Natural killer cell (primary cell): ENCODE measurements at places on chromosomes 13 and 19. TPM values are rescaled to one million over a fixed set of nuclear protein-coding genes. Genes with fewer than 3 reads are reported as not detected.

DNA sequence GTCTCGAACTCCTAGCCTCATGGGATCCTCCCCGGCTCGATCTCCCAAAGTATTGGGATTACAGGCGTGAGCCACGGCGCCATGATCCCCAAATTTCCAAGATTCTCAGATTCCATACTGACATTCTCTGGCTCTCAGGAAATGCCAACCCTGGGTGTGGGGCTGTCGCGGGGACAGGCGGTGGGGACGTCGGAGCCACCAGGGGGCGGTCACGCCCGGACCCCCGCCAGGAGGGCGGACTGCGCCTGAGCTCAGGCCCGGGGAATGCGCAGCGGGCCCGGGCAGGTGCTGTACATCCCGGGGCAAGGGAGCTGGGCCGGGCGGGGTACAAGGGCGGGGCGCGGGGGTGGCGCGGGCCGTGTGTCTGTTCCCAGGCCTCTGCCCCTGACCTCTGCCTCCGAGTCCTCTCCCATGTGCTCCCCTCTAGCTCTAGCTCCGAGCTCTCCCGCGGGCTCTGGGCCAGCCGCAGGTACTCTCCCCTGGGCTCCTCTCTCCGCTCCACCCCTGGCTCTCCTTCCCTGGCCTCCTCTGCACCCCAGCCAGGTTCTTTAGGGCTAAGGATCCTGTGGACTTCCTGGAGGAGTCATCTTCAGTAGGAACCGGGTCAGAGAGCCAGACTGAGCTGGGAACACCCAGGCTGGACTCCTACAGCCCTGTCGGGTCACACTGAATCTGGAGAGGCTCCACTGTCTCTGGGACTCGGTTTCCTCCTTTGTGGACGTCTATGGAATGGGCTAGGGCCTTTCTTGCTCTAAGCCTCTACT is 2.4 kb downstream of the PPP1R13L start:
- peak; percentile 65 for DNase-seq

GRCh38 chr13:83825676-83826075 is 56.6 kb downstream of the SLITRK1 start:
- no peak for DNase-seq

- no peak for DNase-seq
These were observed 239.8 kb downstream of the COG6 start for GRCh38 chr13:39895254-39895653.

DNA sequence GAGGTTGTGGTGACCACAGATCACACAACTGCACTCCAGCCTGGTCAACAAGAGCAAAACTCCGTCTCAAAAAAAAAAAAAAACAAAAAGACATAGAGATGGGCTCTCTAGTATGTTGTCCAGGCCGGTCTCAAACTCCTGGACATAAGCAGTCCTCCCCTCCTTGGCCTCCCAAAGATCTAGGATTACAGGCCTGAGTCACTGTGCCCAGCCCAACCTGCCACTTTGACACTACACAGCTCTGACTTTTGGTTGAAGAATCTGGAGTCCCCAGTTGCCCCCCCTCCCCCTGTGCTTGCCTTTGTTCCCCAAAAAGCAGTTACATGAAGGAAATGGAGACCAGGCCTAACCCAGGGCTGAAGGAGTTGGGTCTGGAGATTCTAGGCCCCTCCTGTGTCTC is 12.9 kb downstream of the CARM1 start:
- DNase-seq: no peak

- no peak for DNase-seq
These were observed 70.6 kb downstream of the STK24 start for GRCh38 chr13:98506322-98506721.

DNA sequence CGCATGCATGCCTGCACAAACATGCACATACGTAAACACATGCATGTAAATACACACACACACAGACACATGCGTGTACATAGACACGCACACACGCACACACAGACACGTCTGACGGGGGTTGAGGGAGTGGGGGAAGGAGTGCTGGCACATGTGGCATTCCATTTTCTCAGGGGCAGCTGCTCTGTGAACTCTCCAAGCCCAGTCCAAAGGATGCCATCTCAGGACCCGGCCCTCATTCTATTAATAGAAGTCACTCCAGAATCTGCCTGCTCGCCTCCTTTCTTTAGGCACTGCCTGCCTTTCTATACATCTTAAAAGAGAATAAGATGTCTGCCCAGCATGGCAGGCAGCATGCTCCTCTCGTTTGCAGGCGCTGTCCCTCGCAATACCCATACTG is 5.3 kb downstream of the ARHGEF7 start:
- DNase-seq: no peak

GRCh38 chr13:51832471-51833152 is 12.4 kb downstream of the TMEM272 start:
- no peak for DNase-seq

DNA sequence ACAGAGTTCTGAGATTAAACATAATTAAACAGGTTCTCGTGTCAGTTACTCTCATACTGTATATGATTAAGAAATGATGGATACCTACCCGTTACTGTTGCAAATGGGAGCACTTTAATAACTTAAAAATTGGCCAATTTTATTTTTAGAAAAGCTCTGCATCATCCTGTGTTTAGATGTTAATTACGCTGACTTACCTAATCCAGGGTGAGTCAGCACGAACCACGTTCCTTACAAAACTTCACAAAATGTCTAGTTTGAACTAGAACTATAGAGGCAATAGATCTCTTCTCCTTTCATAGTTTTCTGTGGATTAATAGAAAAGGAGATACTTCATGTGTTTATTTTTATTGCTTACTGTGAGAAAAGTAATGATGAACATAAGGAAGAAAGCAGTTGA is 363.9 kb downstream of the MYO16 start:
- no peak for DNase-seq

DNA sequence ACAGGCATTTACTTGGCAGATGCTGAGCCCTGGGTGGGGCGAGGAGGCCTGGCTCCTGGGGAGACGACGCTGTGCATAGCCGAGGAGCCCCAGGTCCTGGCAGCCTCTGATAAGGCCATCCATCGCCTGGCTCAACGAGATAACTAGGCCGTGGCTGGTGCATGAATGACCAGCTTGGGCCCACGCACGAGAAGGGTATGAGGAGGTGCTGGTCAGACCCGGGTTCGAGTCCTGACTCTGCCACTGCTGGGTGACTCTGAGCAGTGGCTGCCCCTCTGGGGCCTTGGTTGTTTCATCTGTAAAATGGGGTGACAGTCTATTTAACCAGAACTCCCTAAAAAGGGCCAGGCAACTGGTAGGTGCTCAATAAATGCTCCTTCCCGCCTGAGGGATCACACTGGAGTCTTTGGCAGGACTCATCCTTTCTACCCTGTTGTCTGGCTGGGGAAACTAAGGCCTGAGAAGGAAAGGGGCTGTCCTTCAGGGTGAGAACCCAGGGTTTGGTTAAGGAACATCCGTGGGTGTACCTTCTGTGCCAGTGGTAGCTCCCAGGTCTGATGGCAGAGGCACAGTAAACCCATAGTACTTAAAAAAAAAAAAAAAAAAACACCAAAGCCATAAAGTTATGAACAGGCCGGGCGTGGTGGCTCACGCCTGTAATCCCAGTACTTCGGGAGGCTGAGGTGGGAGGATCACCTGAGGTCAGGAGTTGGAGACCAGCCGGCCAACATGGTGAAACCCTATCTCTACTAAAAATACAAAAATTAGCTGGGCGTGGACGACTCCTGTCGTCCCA is 8.1 kb upstream of the ARRDC2 start:
- no peak for DNase-seq

GRCh38 chr13:99046851-99047250 is 69.0 kb upstream of the DOCK9 start:
- no peak for DNase-seq

DNA sequence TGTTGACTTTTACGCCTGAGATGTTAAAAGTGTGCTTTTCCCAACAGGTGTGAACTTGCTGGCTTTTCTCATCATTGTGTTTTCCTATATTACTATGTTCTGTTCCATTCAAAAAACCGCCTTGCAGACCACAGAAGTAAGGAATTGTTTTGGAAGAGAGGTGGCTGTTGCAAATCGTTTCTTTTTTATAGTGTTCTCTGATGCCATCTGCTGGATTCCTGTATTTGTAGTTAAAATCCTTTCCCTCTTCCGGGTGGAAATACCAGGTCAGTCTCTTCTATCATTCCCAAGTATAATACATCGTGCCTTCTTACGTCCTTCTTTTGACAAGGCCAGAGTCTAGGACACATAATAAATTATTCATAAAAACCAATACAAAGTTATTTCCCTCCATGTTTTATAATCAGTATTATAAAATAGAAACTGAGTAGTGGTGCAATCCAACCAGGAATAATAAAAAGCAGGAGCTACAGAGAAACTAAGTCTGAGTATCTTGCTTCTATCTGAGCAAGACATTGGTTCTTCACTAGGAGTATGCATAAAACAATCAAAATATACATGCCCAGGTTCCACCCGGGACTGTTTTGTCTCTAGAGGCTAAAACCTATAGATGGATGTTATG is 57.9 kb downstream of the RXFP2 start:
- DNase-seq: no peak

Gene ATP4A
- total RNA-seq: not detected

Gene NLRP11
- not detected for total RNA-seq

Gene ANKLE1
- total RNA-seq: 2.0 TPM

Gene IGFL2
- not detected for total RNA-seq

Gene PRTN3
- total RNA-seq: 0.73 TPM

Gene CAPN12
- total RNA-seq: 51.0 TPM

Gene MTUS2
- total RNA-seq: not detected

Gene FAM216B
- not detected for total RNA-seq

Gene P2RY11
- 52.3 TPM for total RNA-seq

Gene ZNF613
- 2.5 TPM for total RNA-seq
